ENCODE measurements at places on chromosomes 6 and 20.

GRCh38 chr6:136860043-136860442 is 37.7 kb downstream of the PEX7 start:
- no peak for DNase-seq

DNA sequence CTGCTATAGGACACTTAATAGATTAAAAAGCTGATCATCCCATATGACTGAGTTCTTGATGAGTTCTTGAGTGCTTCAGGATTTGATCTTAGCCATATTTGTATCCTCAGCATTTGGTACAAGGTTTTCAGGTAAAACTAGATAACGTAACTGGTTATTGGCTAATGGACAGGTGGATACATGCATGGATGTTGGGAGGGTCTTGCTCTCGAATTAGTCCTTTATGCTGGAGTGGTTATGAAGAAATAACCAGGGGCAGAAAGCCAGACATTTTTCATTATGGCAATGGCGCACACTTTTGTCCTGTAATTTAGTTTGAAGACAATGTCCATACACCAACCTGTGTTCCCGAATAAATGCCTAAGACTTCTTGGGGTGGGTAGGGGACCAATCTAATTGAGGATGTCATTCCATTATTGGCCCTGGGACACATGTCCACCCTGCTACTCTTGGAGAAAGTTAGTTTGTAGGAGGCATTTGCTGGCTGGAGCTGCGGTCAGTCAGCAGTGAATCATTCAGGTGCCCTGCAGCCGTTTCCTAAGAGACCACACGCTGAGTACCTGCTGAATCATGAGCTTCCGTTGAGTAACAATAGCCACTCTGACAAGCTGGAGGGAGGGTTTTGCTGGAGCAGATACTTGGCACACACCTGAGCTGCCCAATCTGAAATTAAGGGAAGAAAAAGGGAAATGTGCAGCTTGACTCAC is 194.4 kb downstream of the FOXA2 start:
- DNase-seq = no peak

DNA sequence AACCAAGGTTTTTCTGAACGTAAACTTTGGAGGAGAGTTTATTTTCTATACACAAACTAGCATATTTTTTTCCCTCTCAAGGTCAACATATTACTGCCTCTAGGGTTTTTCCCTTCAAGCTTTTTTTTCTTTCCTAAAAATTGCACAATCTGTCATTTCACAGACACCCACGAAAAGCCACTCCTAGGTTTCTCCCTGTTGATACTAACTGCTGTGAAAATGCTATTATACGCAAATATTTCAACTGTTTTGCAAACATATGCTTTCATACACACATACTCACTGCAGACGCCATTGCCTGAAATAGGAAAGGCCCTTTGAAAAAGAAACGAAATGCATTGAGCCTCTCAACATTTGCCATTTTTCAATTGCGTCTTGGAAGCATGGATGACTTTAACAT is 333.0 kb downstream of the CD83 start:
- DNase-seq = no peak

- DNase-seq = no peak
Measured at GRCh38 chr6:42411406-42411805, 40.3 kb downstream of the TRERF1 start.

GRCh38 chr6:13877051-13877450 is 47.7 kb upstream of the RNF182 start:
- DNase-seq = no peak

GRCh38 chr6:76004202-76004601 is 68.3 kb downstream of the IMPG1 start:
- no peak for DNase-seq

DNA sequence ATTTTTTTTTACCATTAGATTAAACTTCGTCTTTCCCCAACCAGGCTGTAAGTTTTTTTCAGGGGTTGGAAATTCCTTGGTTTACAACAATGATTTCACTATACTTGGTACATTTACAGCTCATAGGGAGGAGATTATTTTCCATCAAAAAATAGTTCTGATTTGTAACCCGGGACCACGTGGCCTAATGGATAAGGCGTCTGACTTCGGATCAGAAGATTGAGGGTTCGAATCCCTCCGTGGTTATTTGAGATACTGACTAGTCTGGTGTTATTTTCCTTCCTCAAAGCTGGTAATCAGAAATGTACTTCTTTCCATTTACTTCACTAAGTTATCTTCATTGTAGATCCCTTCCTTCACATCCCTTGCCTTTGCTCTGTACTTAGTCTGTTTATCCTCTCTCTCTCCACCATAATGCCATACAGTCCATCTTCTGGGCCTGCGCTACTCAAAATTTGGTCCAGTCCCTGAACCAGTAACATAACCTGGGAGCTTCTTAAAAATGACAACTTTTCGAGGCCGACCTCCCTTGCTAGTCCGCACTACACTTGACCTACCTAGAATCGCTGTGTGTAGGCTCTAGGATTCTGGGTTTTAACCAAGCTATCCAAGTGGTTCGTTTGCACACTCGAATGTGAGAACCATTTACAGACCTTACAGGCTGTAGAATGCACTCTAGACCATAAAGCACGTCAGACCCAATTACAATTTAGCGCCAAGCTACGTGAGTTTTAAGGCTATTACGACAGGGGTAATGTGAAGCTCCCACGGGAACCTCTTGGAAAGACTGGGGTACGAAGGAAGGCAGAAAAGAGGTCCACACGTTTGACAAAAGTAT is 42.1 kb upstream of the BTN3A2 start:
- peak; percentile 48 for DNase-seq

- DNase-seq = no peak
Measured at GRCh38 chr6:105753207-105753606, 332.9 kb upstream of the PRDM1 start.

DNA sequence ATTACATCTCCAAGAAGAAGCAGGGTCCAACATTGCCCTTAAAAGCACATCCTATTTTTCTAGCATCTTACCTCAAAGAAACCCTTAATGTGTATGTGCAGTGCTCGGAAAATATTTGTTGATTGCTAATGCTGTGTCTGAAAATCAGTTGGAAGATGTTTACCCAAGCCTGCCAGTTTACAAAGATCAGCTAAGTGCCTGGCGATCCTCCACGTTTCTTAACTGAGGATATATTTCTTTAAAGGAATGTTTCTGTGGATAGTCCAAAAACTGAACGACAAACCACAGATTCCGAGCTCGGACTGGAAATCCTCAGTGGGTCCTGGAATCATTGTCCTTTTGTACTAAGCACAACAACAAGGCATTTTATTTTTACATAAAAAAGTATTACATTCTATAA is 595.7 kb upstream of the ARID1B start:
- no peak for DNase-seq

- no peak for DNase-seq
Measured at GRCh38 chr20:2333821-2334220, 38.0 kb downstream of the TGM3 start.

DNA sequence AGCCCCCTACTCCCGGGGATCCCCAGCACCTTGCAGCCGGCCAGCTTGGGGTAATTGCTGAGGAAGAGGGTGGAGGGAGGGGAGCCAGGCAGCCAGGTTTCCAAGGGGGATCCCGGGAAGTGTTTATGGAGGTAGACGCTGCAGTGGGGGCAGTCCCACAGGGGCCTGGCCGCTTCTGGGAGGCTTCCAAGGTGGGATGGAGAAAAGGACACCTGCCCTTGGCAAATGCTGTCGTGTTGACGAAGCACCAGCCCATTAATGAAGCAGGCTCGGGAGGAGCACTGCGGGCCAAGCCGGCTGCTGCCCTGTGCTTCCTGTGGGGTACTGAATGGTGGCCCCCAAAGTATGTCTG is 82.4 kb downstream of the TMEM242 start:
- DNase-seq = no peak
